ENCODE measurements at places on chromosomes 2 and 18. TPM values are rescaled to one million over a fixed set of nuclear protein-coding genes. Genes with fewer than 3 reads are reported as not detected.

DNA sequence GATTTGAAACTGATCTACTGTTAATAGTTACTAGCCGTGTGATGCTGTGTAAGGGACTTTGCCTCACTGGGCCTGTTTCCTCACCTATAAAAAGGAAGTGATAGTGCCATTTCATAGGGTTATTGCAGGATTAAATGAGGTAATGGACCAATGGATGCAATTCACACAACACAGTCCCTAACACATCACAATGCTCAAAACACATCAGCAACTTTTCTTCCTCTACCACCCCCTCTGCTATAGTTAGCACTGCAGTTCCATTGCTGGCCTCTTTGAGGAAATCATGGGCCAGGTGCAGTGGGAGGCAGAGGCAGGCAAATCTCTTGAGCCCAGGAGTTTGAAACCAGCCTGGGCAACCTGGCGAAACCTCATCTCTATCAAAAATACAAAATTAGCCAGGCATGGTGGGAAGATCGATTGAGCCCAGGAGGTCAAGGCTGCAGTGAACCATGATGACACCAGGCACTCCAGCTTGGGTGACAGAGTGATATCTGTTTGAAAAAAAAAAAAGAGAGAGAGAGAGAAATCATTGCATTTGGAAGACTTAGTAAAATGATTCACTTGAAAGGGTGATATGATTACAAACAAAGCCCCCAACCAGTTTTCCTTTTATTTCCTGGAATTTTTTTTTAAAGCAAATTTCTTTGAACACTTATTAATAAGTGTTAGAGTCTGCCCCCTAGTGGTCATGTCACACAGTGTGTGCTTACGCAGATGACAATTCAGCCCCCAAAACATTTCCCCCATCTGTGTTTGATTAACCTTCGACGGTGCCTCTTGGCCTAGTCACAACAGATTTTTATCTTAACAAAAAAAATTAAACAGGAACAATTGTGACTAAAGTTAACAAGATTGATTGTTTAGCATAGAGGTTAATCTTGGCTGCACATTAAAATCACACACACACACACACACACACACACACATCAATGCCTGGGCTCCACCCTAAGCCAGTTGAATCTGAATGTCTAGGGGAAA, 88.6 kb upstream of the BCL11A start:
- DNase-seq, result peak; percentile 7

DNA sequence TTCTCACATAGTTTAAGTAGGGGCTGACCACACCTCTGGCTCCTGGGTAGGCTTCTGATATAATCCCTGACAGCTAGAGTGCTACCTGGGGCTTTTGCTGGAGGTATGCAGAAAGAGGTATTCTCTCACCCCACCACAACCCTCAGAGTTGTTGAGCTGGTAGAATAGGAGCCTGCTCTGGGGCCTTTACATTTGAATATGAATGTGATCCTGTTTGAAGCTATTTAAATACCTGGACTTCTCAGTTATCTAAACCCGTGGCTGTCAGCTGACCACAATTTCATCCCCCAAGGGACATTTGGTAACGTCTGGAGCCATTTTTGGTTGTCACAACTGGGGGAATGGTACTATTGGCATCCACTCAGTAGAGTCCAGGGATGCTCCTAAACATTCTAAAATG, 669.1 kb downstream of the SATB2 start:
- DNase-seq, result no peak

GRCh38 chr2:121338281-121338680, 53.3 kb upstream of the TFCP2L1 start:
- no peak for DNase-seq

GRCh38 chr18:56495884-56496283, 142.5 kb downstream of the TXNL1 start:
- DNase-seq, result no peak

GRCh38 chr2:212112401-212112800, 426.2 kb downstream of the ERBB4 start:
- DNase-seq, result no peak

GRCh38 chr2:168311261-168311910, 64.0 kb upstream of the STK39 start:
- DNase-seq, result no peak

- DNase-seq, result no peak
These were observed 1795.7 kb upstream of the PIK3C3 start for GRCh38 chr18:40159141-40160017.

GRCh38 chr18:34297287-34297686, 72.6 kb upstream of the NOL4 start:
- no peak for DNase-seq

Gene TRIM43
- not detected for total RNA-seq

Gene PROM2
- total RNA-seq, result 5.1 TPM

Gene SGO2
- 29.4 TPM for total RNA-seq

Gene FEV
- total RNA-seq, result not detected

Gene LBX2
- total RNA-seq, result 1.3 TPM

Gene SERPINB11
- total RNA-seq, result not detected

Gene C2orf80
- not detected for total RNA-seq

Measured in epithelial cell of proximal tubule (primary cell).